Stimulated activated CD8-positive, alpha-beta memory T cell treated with anti-CD3 and anti-CD28 coated beads, Interleukin-15, amount 100 ng/mL, for 24 hours (primary cell): ENCODE measurements at places on chromosomes 16 and 17.

DNA sequence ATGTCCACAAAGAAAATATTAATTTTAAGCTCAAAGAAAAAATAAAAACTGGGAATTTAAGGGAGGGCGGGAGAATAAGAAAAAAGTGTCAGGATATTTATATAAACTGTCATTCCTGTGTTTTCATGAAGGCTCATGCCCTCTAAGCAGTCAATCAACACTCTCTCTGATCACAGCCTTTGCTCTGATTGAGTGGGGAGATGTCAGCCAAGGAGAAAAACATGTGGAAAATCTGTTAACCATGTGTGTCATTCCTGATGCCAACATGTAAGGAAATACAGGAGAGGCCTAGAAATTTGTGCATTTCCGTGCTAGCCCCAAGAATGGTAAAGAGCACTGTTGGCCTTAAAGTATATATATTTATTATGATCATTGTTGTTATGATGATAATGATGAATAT lies 137.9 kb upstream of the IRX5 start:
- no peak for DNase-seq

DNA sequence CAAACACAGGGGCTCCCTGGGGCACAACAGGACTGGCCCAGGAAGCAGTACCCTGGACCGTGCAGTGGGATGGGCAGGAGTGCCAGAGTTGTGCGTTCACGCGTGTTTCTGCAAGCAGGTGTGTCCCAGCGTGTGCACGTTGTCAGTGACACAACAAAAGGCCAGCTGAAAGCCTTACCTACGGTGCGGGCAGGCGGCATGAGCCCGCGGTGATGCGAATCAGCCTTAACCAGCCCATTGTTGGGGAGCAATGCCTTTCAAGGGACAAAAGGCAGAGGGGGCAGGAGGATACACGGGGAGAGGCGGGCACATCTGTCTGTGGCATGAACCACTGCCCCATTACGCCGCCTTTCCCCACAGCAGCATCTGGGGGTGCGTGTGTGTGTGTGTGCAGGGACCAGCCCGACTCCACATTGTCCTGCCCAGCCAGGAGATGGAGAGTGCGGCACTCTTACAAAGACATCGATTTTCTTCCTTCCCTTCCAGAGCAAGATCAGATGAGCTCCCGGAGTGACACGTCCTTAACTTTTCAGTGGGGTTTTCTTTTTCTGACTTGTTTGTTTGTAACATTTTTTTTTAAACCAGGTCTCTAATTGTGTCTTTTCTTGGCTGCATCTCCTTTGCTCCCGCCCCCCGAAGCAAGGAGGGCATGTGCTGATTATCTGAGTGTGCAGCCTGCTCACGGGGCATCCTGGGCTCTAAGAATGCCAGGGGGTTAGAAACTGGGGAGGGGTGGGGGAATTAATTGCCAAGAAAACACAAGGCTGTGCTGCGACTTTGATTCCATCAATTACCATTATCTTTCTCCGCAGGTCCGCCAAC lies 158.1 kb downstream of the ZNF423 start:
- DNase-seq, result no peak

DNA sequence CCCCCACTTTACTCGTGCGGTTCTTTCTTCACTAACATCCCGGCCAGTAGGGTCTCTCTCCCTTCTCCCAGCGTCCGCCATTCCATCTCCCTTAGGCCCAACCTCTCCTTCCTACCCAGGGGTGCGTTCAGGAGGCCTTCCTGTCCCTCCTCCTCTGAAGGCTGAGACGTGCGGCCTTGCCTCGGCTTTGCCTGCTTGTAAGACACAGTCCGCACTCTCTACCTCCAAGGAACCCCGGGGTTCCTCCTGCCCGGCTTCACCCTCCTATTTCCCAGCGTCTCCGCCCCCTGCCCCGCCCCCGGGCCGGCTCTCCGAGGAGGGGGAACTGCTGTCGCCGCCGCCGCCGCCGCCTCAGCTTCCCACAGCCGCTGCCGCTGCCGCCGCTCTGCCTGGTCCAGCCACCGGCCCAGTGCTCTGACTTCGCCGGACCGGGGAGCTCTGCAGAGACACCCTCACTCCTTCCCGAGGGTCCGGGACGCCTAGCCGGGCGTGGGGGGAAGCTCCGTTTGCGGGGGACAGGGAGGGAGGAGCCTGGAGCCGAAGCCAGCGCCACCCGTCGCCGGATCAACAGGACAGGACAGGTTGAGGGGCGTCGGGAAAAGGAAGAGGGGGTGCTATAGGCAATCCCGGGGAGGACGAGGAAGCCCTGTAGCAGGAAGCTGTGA lies 1.2 kb upstream of the FGF11 start:
- peak; percentile 21 for DNase-seq

DNA sequence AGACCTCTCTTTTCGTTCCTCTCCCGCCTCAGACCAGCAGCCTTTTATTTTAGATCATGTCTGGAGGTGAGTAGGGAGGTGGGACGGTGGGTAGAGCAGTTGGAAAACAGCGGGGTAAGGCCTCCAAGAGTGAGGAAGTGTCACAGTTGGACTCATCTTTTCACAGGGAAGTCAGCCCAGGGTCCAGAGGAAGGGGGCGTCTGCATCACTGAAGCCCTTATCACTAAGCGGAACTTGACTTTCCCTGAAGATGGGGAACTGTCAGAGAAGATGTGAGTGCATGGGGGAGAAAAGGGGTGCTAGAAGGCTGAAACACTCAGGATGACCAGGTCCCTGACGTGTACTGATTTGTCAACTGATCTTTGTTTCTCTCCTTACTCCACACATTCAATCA lies 461 bp downstream of the LRRC46 start:
- DNase-seq, result no peak

DNA sequence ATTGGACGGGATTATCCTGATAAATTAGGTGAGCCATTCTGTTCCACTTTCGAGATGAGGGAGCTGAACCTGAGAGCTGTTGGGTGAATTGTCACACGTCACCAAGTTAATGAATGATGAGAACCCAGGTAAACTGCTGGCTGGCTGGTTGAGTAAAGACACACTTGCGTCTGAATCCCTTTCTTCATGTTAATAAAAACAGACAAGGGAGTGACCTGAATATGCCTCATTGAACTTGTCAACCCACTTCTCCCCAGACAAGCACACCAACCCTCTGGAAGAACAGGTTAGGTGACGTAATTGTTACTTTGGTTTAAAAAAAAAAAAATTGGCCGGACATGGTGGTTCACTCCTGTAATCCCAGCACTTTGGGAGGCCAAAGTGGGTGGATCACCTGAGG lies 400.9 kb upstream of the CDH5 start:
- no peak for DNase-seq

DNA sequence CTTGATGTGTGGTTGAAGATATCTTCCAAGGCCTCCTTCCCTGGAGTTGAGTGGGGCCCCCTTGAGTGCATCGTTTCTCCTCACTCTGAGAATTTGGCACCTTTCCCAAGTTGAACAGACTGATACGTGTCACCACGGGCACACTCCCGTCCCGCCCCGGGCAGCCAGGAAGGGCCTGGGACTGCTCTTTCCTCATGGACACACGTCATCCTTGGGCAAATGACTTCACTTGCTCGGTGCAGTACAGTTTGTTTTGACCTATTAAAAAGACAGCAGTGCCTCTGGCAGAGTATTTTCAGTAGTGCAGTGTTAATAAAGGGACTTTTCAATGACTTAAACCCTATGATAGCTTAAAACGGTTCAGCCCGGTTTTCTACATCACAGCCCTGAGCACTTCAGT lies 59.9 kb downstream of the SEC14L1 start:
- no peak for DNase-seq
